A549 treated with ZK216348 at 1 μM for 4 hours (cell line): ENCODE measurements at places on chromosomes 11 and 22. TPM values are rescaled to one million over a fixed set of nuclear protein-coding genes. Genes with fewer than 3 reads are reported as not detected.

The SLC22A6 gene
- total RNA-seq, result not detected in 5 replicates

The LINC01488 gene
- not detected in 5 replicates for total RNA-seq

The FAM180B gene
- 0.33 TPM in 1 of 5 replicates, not detected in the others for total RNA-seq

The EFCAB6 gene
- 0.34 to 1.1 TPM (median 0.45 TPM) in 5 replicates for total RNA-seq

The MFRP gene
- not detected in 5 replicates for total RNA-seq

The RIMBP3C gene
- 0.13 to 0.64 TPM (median 0.22 TPM) in 5 replicates for total RNA-seq

The RIC8A gene
- 101 to 126 TPM (median 120 TPM) in 5 replicates for total RNA-seq
